ENCODE measurements at places on chromosomes 5 and 9.

DNA sequence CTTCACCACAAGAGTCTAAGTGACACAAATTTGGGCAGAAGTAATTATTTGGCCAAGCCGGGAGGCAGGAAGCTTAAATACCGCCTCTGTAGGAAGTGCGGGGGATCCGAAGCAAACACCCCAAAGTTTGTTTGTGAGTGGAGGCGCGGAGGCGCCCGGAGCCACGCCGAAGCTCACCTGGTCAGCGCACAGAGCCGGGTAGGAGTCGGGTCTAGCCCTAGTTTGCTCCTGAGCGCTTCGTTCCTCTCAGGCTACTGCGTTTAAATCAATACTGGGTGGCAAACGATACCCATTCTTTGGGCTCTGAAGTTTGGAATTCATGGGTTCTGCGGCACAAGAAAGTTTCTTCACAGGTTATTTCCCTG lies 855 bp downstream of the MCC start:
- DNase-seq = no peak

- DNase-seq = no peak
These were observed 6.6 kb downstream of the LHX2 start for GRCh38 chr9:124017929-124018729.

GRCh38 chr5:35919191-35919590 lies 19.2 kb downstream of the CAPSL start:
- DNase-seq = no peak

- DNase-seq = no peak
These were observed 241.0 kb downstream of the AOPEP start for GRCh38 chr9:94967482-94967881.

GRCh38 chr9:136533775-136534157 lies 12.1 kb downstream of the NOTCH1 start:
- DNase-seq = peak; percentile 72

GRCh38 chr5:154647761-154648145 lies 107.4 kb upstream of the LARP1 start:
- no peak for DNase-seq

GRCh38 chr5:8961219-8961618 lies 584.7 kb downstream of the SEMA5A start:
- no peak for DNase-seq

- no peak for DNase-seq
These were observed 51.6 kb downstream of the ITGA1 start for GRCh38 chr5:52839285-52839684.

DNA sequence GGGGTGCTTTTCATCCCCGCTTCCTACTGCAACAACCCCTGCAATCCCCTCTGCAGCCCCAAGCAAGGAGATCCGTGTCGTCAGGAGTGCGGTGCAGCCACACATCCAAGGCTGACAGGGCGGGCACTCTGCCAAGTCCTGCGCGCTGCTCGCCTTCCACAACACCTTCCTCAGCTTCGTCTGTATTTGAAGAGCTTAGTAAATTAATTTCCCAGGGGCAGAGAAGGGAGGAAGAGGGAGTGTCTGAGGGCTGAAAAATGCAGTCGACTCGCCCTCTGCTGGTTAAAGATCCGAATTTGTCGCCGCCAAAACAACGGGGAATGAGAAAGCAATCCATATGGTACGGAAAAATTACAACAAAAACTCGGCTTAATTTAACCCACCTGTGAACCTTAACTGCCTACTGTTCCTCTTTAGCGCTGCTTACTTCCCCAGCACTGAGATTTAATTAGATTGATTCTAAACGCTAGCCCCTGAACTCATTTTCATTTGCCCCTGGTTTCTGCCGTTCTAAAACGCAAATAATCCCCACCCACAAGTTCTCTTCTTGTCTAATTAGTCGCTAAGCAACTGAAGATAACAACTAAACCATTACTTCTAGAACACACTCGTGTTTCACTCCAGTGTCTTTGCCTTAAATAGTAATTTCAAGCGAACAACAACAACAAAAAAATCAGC lies 10.9 kb upstream of the PCDHB1 start:
- DNase-seq = peak; percentile 0

DNA sequence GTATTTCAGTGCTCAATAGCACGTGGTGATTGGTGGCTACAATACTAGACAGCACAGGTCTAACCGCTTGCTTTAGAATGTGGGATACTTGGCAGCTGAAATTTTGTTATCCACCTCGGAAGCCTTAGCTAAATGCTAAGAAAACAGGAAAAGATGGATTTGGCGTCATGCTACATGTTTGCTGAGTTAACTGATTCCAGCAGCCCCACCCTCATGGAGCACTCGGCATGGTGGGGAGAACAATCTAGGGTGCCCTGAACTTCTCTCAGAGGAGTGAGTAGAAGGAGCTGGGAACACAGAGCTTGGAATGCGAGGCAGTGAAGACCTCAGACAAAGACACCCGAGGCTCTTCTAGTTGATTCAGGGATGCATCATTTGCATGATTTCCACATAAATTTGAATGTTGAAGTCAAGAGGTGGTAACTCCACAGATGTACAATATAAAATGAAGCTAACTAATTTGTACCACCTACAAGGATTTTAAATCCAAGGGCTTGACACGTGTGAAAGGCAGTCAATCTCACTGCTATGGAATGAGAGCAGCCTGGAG lies 145.1 kb upstream of the FSTL4 start:
- DNase-seq = no peak
